Fibroblast of lung (primary cell): ENCODE measurements at places on chromosomes 11 and 22. TPM values are rescaled to one million over a fixed set of nuclear protein-coding genes. Genes with fewer than 3 reads are reported as not detected.

The RAPSN gene
- total RNA-seq: under 0.01 and 0.17 TPM in 2 replicates

The MIOX gene
- total RNA-seq: under 0.01 and 0.17 TPM in 2 replicates

The OR2D2 gene
- total RNA-seq: 0.26 and 0.33 TPM in 2 replicates

The RTN3 gene
- total RNA-seq: 67.8 and 93.3 TPM in 2 replicates

The TRAF6 gene
- total RNA-seq: 5.6 and 6.6 TPM in 2 replicates

The MN1 gene
- total RNA-seq: 1.0 and 7.4 TPM in 2 replicates

GRCh38 chr11:130866831-130867230, 49.4 kb downstream of the SNX19 start:
- H3K36me3 ChIP-seq: peaks cover 2% of the 10 kb centered on the region
- no peak overlapping the region for H3K27ac ChIP-seq
- H3K4me3 ChIP-seq: no peak overlapping the region
- H3K4me1 ChIP-seq: no peaks in the 10 kb centered on the region
- DNase-seq: no peak

- no peaks in the 10 kb centered on the region for H3K27me3 ChIP-seq
- DNase-seq: peak; percentile 95
- H3K4me1 ChIP-seq: no peaks in the 10 kb centered on the region
- no peaks in the 10 kb centered on the region for H3K36me3 ChIP-seq
These were observed 176.7 kb upstream of the NCAM1 start for GRCh38 chr11:112784323-112785073.

GRCh38 chr11:86577644-86578636, 94.5 kb downstream of the ME3 start:
- no peaks in the 10 kb centered on the region for H3K36me3 ChIP-seq
- peak; percentile 93 for DNase-seq
- H3K4me3 ChIP-seq: no peak overlapping the region
- no peak overlapping the region for H3K27ac ChIP-seq
- no peaks in the 10 kb centered on the region for H3K27me3 ChIP-seq
- H3K4me1 ChIP-seq: peaks cover 9% of the 10 kb centered on the region

DNA sequence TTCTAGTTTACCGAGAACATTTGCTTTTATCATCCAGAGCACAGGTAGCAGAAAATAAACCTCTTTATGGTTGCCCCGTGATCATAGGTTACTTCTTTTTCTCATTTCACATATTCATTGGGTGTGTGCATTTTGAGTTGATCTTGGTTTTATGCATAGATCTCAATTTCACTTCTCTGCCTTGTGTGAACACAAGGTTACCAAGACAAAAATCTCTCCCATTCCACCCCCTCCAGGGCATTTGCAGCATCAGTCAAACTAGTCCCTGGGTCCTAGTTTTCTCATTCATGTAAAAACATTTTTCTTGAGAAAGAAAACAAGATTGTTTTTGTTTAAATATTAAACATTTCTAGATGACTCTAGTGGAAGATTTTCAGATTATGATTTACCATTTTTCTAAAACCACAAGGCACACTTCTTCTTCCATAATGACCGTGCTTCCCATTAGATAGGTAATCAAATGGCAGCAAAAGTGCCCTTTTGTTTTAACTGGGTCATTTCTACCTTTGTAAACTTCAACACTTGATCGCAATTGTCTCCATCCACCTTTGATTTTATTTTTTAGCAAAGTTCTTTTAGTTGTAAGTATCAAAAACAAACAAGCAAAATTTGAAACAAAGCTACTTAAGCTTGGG, 526.6 kb upstream of the CADM1 start:
- H3K27ac ChIP-seq: no peak overlapping the region
- H3K4me3 ChIP-seq: no peak overlapping the region
- no peaks in the 10 kb centered on the region for H3K36me3 ChIP-seq

- H3K4me3 ChIP-seq: no peak overlapping the region
- H3K27me3 ChIP-seq: peaks cover 2% of the 10 kb centered on the region
- no peak overlapping the region for H3K27ac ChIP-seq
- DNase-seq: peak; percentile 53
These were observed 7.1 kb downstream of the PNPLA5 start for GRCh38 chr22:43884600-43885318.

GRCh38 chr22:44211946-44212930, 31.5 kb downstream of the PARVG start:
- no peaks in the 10 kb centered on the region for H3K36me3 ChIP-seq
- H3K4me1 ChIP-seq: no peaks in the 10 kb centered on the region
- H3K27ac ChIP-seq: no peak overlapping the region
- H3K4me3 ChIP-seq: no peak overlapping the region

GRCh38 chr11:38721586-38722315, 2123.7 kb upstream of the RAG2 start:
- no peak overlapping the region for H3K27ac ChIP-seq
- H3K27me3 ChIP-seq: no peaks in the 10 kb centered on the region
- no peaks in the 10 kb centered on the region for H3K36me3 ChIP-seq
- peak; percentile 38 for DNase-seq

DNA sequence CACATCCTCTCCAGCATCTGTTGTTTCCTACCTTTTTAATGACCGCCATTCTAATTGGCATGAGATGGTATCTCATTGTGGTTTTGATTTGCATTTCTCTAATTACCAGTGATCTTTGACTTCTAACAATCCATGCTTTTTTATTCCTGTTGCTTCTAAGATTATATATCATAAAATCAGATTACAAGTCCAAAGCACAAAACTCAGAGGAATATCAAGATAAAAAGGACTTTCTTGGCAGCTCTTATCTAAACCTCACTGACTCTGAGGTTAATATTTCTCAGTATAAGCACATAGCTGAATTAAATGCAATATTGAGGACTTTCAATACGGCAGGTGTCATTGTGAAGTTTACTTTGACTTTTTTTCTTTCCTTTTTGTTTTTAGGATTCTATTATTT, 11.4 kb downstream of the SLC5A12 start:
- DNase-seq: no peak
- H3K27ac ChIP-seq: no peak overlapping the region
- H3K4me3 ChIP-seq: no peak overlapping the region
- no peaks in the 10 kb centered on the region for H3K36me3 ChIP-seq
- H3K4me1 ChIP-seq: no peaks in the 10 kb centered on the region

DNA sequence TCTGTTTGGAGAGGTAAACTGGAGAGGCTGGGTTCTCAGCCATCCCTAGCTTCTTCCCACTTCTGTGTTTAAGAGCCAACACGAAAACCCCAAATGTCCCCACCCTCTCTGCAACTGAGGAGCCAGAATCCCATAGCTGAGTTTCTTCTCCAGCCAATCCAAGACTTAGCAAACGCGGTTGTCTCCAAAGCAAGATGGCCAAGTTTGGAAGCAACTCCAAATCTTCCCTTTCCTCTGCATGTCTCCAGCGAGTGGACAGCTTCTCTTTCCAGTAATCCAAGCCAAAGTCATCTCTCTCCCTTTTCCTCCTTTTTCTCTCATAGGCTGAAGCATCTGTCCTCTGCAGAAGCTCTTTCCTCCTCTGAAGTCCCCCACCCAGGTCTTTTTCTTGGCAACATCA, 539.2 kb downstream of the MIAT start:
- no peak overlapping the region for H3K27ac ChIP-seq
- DNase-seq: no peak
- H3K27me3 ChIP-seq: peaks cover 12% of the 10 kb centered on the region
- H3K36me3 ChIP-seq: no peaks in the 10 kb centered on the region
- no peak overlapping the region for H3K4me3 ChIP-seq

DNA sequence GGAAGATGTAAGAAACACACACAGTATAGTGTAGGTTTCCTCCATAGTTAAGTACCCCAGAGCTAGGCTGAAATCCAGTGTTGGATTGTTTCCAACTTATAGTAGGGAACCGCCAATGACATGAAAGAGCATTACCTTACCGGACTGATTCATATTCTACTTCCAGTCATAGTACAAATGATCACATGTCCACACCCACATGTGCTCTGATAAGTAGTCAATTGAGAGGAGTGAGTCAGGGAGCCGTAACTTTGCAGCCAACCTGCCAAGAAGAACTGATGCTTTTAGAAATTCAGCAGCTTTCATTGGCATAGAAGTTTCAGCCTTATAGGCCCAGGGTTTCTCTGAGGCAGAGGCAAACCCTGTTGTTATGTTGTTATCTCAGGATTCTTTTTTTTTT, 240.6 kb downstream of the ETS1 start:
- no peaks in the 10 kb centered on the region for H3K27me3 ChIP-seq
- H3K36me3 ChIP-seq: no peaks in the 10 kb centered on the region
- DNase-seq: peak; percentile 90
- no peak overlapping the region for H3K27ac ChIP-seq
- H3K4me1 ChIP-seq: no peaks in the 10 kb centered on the region

- H3K36me3 ChIP-seq: no peaks in the 10 kb centered on the region
- no peaks in the 10 kb centered on the region for H3K27me3 ChIP-seq
- H3K4me1 ChIP-seq: peaks cover 15% of the 10 kb centered on the region
- DNase-seq: peak; percentile 40
- H3K27ac ChIP-seq: peak overlapping the region; percentile 95
These were observed 47.8 kb upstream of the SHANK2 start for GRCh38 chr11:71300187-71300586.

DNA sequence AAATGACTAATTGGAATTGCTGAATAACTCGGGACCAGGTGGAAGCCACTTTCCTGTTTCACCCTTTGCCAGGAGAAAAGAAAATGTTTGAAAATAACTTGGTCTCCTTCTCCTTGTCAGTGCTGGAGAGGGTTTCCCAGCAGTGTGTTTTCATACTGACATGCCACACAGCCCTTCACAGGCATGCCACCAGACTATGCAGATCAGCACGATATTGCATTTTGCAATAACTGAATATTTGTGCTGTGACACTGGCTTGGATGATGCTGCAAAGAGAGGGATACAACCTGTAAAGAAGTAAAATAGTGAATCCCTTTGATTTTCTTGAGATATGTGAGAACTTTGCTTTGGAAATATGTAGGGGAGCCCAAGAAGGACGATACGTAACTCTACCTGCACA, 200.0 kb upstream of the NAV2 start:
- no peak overlapping the region for H3K4me3 ChIP-seq
- peaks cover 12% of the 10 kb centered on the region for H3K4me1 ChIP-seq
- no peaks in the 10 kb centered on the region for H3K36me3 ChIP-seq
- no peak overlapping the region for H3K27ac ChIP-seq
- DNase-seq: no peak

GRCh38 chr22:49039625-49040024, 788.0 kb downstream of the BRD1 start:
- H3K36me3 ChIP-seq: no peaks in the 10 kb centered on the region
- no peak overlapping the region for H3K4me3 ChIP-seq
- DNase-seq: no peak
- no peaks in the 10 kb centered on the region for H3K4me1 ChIP-seq
- H3K27me3 ChIP-seq: no peaks in the 10 kb centered on the region

DNA sequence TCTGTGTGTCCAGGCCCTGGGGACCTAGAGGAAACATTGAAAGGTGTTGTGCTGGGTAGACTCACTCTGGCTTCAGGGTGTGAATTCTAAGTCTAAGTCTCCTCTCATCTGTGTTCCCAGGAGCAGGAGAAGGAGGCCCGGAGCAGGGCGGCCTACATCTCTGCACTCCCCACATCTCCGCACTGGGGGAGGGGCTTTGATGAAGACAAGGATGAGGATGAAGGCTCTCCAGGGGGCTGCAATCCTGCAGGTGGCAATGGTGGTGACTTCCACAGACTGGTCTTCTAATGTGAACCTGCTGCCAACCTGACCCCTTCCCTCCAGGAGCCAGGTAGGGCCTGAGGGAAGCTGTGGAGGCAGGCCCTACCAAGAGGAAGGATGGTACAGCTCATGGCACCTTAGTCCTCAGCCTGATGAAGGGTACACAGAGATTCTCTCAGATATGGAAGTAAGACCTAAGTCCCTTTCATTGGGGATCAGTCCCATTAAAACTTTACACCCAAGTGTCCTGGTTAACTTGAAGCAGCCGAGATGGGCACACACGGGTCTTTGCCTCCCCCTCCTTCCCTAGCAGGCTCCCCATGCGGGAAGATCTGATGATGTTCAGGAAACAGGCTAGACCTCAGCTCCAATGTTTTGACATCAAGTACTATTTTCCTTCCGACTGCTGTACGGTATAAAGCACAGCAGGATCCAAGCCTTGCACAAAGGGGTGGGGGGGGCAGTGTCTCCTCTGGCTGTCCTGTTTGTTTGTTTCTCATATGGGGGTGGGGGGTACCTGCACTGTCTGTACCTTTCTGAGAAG, 25.0 kb downstream of the USP35 start:
- H3K36me3 ChIP-seq: peaks cover 17% of the 10 kb centered on the region
- H3K27me3 ChIP-seq: no peaks in the 10 kb centered on the region
- H3K4me3 ChIP-seq: no peak overlapping the region
- H3K4me1 ChIP-seq: no peaks in the 10 kb centered on the region
- no peak overlapping the region for H3K27ac ChIP-seq

- no peaks in the 10 kb centered on the region for H3K4me1 ChIP-seq
- H3K27ac ChIP-seq: no peak overlapping the region
- no peaks in the 10 kb centered on the region for H3K27me3 ChIP-seq
These were observed 112.9 kb upstream of the DDI1 start for GRCh38 chr11:103923451-103923931.

DNA sequence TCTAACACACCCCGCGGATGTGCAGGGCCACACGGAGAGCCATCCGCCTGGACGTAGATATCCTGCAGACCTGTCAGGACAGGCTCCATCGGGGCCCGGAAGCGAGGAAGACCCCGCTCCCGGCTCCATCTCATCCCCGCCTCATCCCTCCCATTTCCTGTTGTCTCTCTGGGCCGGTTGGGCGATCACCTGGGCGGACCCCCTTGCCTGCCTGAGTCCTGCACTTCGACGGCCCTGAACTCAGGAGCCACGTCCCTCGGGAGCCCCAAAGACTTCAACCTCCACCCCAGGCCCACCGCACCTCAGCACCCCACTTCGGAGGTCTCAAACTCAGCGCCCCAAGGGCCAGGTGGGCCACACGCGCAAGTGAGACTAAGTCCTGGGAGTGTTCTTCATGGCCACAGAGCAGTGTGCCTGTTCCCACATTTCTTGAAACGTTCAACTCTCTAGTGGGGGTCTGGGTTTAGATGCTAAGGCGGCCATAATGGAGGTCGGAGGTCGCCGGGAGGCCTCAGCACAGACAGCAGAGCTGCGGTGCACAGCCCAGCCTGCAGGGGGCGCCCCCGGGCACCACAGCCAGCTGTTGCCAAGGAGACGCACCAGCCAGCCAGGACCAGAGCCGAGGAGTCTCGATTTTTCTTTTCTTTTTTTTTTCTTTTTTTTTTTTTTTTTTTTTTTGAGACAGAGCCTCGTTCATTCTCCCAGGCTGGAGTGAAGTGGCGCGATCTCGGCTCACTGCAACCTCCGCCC, 26.0 kb upstream of the FADD start:
- H3K27me3 ChIP-seq: no peaks in the 10 kb centered on the region
- H3K27ac ChIP-seq: no peak overlapping the region

DNA sequence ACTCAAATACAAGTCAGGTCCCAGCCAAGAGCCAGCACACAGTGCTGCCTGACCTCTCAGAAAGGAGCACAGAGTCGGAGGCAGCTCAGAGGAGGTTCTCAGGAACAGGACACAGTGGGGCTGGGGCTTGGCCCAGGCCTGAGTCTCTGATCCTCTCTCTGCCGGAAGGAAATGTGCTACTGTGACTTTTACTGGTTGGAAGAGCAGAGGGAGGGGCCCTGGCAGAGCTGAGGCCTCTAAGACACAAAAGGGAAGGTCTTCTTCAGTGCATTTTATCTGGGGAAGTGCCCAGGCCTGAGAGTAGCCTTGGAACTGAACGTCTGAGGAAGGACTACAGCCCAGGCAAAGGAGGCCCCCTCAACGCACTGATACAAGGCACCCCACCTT, 16.2 kb upstream of the CASTOR1 start:
- no peak overlapping the region for H3K4me3 ChIP-seq
- H3K4me1 ChIP-seq: peaks cover 36% of the 10 kb centered on the region
- no peaks in the 10 kb centered on the region for H3K27me3 ChIP-seq
- peaks cover 10% of the 10 kb centered on the region for H3K36me3 ChIP-seq

GRCh38 chr11:40130427-40130826, 1329.0 kb downstream of the LRRC4C start:
- no peaks in the 10 kb centered on the region for H3K27me3 ChIP-seq
- DNase-seq: peak; percentile 11
- H3K36me3 ChIP-seq: no peaks in the 10 kb centered on the region
- no peak overlapping the region for H3K27ac ChIP-seq

- H3K27ac ChIP-seq: no peak overlapping the region
- no peaks in the 10 kb centered on the region for H3K27me3 ChIP-seq
- no peaks in the 10 kb centered on the region for H3K4me1 ChIP-seq
- DNase-seq: no peak
- no peak overlapping the region for H3K4me3 ChIP-seq
These were observed 599.9 kb downstream of the BUD13 start for GRCh38 chr11:116172851-116173250.
